ENCODE measurements at places on chromosomes 1 and 21.

GRCh38 chr1:39919545-39919944 is 17.8 kb upstream of the MYCL start:
- peak; percentile 68 for DNase-seq
- peaks cover 5% of the 10 kb centered on the region for H3K4me1 ChIP-seq
- H3K27me3 ChIP-seq = no peaks in the 10 kb centered on the region
- no peak overlapping the region for H3K27ac ChIP-seq
- H3K4me3 ChIP-seq = no peak overlapping the region

DNA sequence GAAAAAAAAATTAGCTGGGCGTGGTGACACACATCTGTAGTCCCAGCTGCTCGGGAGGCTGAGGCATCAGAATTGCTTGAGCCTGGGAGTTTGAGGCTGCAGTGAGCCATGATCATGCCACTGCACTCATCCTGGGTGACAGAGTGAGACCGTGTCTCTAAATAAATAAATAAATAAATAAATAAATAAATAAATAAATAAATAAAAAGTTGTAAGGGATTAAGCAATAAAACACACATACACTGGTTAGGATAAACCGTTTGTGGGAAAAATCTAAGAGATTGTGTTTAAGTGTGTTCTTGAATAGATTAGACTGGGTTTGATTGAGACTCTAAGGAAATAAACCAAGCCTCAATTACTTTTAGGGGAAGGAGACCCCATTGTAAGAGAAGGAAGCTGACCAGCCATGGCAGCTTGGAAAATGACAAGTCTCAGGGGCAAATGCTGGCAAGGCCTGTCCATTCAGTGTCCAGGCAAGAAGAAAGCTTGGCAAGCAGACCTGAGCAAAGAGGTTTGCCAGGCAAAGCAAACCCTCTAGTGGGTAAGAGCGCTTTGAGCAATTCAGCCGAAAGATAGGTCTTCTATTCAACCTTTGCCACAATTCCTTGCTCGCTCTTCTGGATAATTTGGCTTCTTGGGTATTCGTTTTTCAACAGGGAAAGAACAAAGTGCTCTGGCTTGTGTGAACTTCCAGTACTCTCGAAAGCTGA is 106.9 kb upstream of the SERBP1 start:
- no peak overlapping the region for H3K4me3 ChIP-seq
- H3K27me3 ChIP-seq = no peaks in the 10 kb centered on the region
- no peak for DNase-seq

DNA sequence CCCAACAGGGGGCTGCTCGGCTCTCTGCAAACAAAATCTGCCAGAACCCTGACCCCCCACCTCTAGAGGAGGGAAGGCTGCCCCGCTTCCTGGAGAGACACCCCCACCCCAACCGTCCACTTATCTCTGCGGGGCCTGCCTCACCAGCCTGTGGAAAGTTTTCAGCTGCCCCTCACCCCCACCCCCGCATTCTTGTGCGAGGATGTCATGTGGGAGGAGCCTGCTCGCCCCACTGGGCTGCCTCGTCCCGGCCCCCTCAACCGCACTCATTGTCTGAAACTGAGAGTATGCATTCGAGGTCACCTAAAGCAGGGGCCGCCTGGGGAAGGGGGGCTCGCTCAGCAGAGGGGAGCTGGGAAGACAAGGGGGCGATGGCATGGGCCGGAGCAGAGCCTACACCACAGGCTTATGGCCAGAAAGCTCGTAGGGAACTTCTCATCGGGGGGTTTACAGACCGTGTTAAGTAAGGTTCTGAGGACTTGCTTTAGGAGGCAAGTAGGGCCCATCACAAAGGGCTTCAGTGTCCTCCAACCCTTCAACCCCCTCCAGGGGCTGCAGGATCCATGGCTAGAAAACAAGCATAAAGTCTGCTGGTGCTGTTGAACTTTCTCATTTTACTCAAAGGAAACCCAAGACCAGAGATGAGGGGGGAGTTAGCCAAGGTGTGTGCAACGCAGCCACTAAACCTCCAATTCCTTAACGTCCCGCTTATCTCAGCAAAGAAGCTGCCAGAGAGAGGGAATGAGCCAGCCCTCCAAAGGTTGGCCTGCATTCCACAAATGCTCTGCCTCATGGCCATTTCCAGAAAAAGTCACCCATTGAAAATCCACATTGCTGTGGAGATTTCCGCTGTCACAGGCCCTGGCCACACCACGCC is 9.4 kb downstream of the EPHA2 start:
- peak overlapping the region; percentile 53 for H3K4me3 ChIP-seq
- peaks cover 87% of the 10 kb centered on the region for H3K4me1 ChIP-seq
- H3K27ac ChIP-seq = peak overlapping the region; percentile 100
- H3K27me3 ChIP-seq = no peaks in the 10 kb centered on the region

- H3K27me3 ChIP-seq = no peaks in the 10 kb centered on the region
- no peak overlapping the region for H3K27ac ChIP-seq
- H3K4me3 ChIP-seq = no peak overlapping the region
- no peaks in the 10 kb centered on the region for H3K36me3 ChIP-seq
- peaks cover 15% of the 10 kb centered on the region for H3K4me1 ChIP-seq
These were observed 55.5 kb downstream of the CASQ2 start for GRCh38 chr1:115712911-115713609.

DNA sequence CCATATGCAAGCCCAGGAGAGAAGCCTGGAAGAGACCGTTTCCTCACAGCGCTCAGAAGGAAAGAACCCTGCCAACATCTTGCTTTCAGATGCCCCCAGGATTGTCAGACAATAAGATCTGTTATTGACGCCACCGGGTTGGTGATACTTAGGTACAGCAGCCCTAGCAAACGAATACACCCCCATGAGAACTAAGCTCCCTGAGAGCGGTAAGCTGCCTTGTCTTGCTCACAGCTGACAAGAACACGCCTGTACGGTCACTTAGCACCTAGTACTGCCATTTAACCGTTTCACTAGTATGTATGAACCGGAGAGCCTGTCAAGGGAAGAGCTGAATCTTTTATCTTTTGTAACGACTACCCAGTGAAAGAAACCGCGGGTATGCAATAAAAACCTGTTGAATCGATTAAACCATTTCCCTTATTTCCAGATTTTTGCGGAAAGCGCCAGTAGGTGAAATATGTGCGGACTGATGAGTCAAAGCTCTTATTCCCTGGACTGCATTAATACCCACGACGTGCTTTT is 619 bp upstream of the ZBTB8B start:
- no peaks in the 10 kb centered on the region for H3K27me3 ChIP-seq
- DNase-seq = no peak
- no peaks in the 10 kb centered on the region for H3K4me1 ChIP-seq
- H3K36me3 ChIP-seq = no peaks in the 10 kb centered on the region

DNA sequence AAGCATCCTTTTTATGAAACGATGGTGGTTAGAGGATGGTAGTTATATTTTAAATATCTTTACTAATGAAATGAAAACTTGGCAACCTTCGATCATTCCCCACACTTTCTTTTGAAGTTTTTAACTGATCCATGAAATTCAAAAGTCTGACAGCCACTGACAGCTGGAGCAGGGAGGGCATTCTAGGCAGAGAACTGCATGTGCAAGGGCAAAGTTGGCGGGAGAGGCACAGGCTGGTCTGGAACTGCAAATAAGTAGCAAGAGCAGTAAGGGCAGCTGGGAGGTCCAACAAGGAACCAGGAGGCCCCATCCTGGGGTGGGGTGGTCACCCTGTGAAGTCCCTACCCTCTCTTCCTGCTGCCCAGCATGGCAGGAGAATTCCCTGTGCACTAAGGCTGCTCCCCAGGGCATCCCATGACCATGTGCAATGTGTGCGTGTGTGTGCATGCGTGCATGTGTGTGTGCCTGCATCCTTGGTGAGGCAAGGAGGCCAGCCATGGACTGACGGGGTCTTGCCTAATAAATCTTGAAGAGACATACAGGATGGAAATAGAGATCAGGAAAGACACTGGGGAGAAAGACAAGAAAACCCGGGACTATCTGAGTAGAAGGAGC is 33.1 kb upstream of the FOXO6 start:
- H3K4me1 ChIP-seq = peaks cover 13% of the 10 kb centered on the region
- no peaks in the 10 kb centered on the region for H3K36me3 ChIP-seq
- H3K27ac ChIP-seq = no peak overlapping the region
- H3K4me3 ChIP-seq = no peak overlapping the region
- DNase-seq = no peak

DNA sequence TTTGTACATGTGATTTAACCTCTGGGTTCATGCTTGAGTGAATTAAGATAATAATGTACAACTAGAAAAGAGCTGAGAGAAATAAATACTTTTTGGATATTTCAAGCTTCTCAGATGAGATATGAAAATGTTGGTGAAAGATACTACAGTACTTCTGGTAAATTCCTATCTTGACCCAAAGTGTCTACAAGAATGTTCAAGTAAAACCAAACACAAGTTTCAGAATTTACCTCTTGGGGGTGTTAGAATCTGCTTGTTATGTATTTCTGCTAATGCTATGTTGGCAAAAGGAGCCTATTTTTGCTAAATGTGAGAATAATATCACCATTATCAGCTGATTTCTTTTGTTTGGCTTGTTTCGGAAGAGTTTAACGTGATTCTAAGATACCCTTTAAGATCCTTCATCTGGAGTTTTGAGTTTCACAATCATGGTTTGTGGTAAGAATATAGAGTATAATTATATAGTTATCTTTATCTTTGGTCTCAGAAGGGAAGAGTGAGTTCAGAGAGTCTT is 388.5 kb downstream of the LMO4 start:
- no peaks in the 10 kb centered on the region for H3K36me3 ChIP-seq
- H3K4me3 ChIP-seq = no peak overlapping the region
- H3K27ac ChIP-seq = no peak overlapping the region
- H3K4me1 ChIP-seq = no peaks in the 10 kb centered on the region

DNA sequence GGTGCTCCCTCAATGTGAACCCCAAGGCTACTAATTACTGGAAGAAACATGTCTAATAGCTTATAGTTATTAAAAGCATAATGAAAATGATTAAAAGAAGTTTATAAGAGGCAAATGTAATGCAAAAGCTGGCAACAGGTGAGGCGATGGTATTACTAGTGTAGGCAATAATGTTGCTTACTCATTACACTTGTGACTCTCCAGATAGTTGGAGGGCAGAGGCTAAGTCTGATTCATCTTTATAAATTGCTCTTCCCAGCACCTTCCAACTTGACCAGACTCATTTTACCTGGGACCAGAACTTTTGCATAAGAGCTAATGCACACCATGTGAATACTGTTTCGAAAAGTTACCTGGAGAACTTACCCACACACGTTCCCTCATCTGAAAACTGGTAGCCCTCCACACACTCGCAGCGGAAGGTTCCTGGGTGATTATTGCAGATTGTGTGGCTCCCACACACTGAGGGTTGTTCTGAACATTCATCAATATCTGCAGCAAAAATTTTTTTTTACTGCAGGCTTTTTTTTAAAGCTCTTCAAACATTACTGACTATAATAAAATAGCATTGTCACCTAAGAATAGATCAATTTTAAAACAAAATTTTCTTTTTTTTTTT is 48.0 kb downstream of the NID1 start:
- H3K36me3 ChIP-seq = no peaks in the 10 kb centered on the region
- no peak overlapping the region for H3K4me3 ChIP-seq
- no peak for DNase-seq
- no peaks in the 10 kb centered on the region for H3K27me3 ChIP-seq
- peaks cover 10% of the 10 kb centered on the region for H3K4me1 ChIP-seq
- no peak overlapping the region for H3K27ac ChIP-seq

GRCh38 chr1:7727809-7728471 is 43.2 kb upstream of the VAMP3 start:
- DNase-seq = no peak
- H3K36me3 ChIP-seq = no peaks in the 10 kb centered on the region
- no peaks in the 10 kb centered on the region for H3K27me3 ChIP-seq
- H3K27ac ChIP-seq = no peak overlapping the region

- no peak for DNase-seq
- no peaks in the 10 kb centered on the region for H3K36me3 ChIP-seq
- H3K27me3 ChIP-seq = no peaks in the 10 kb centered on the region
These were observed 70.6 kb downstream of the RGS2 start for GRCh38 chr1:192879406-192879805.

DNA sequence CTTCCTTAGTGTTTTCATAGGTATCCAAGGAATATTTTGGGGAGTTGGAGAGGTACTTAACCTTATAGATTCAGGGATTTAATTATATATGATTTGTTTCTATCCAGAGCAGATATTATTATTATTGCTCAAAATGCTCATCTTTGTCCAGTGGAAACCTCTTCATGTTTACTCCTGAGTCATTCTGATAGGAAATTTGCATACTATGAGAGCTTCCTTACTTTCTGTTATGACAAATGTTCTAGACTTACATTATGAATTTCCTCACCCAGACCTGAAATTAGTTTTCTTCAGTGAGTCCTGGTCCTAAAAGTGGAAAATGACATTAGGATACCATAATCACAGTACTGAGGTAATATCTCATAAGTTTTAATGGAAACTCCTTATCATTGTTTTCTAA is 57.5 kb upstream of the PLPPR5 start:
- H3K27me3 ChIP-seq = no peaks in the 10 kb centered on the region
- H3K4me1 ChIP-seq = no peaks in the 10 kb centered on the region

GRCh38 chr1:63414691-63415365 is 47.4 kb downstream of the ALG6 start:
- H3K4me3 ChIP-seq = no peak overlapping the region
- no peak for DNase-seq
- H3K27ac ChIP-seq = no peak overlapping the region
- no peaks in the 10 kb centered on the region for H3K27me3 ChIP-seq
- H3K4me1 ChIP-seq = no peaks in the 10 kb centered on the region
- no peaks in the 10 kb centered on the region for H3K36me3 ChIP-seq

DNA sequence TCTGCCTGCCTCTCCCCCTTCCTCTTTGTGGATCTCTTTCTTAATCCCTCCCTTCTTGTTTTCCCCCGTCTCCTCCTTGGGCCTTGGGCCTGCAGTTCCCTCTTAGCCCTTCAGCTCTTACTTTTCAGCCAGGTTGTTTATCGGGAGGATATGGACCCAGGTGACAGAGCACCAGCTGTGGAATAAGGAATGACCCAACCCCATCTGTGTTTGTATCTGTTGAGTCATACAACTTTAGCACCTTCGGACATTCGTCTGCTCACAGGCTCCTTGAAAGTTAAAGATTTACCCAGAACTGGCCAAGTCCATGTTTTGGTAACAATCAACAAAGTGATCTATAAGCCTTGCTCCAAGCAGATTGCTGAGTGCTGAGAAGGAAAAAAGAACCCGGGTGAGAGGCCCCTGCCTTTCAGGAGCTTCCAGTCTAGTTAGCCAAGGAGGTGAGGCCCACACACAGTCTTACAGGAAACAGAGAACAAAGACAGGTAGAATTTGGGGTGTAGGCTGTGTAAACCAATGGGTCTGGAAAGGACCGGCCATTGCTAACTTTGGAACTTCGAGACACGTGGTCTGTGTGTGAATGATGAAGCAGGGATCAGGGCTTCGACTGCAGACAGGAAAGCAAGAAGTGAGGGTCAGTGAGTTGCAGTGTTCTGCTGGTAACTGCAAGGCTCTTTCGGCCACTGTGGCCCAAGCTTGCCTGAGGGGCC is 66.7 kb upstream of the F3 start:
- no peak for DNase-seq
- H3K27me3 ChIP-seq = no peaks in the 10 kb centered on the region
- H3K4me3 ChIP-seq = no peak overlapping the region
- peak overlapping the region; percentile 11 for H3K27ac ChIP-seq
- H3K4me1 ChIP-seq = peaks cover 26% of the 10 kb centered on the region
- H3K36me3 ChIP-seq = no peaks in the 10 kb centered on the region

- no peak overlapping the region for H3K4me3 ChIP-seq
- H3K27me3 ChIP-seq = no peaks in the 10 kb centered on the region
- DNase-seq = no peak
- no peak overlapping the region for H3K27ac ChIP-seq
These were observed 37.8 kb downstream of the MAN1A2 start for GRCh38 chr1:117405042-117405441.

Measured in HCT116 (cell line).